Skin of body (tissue), 3 donors: ENCODE measurements at places on chromosomes 11 and 22. TPM values are rescaled to one million over a fixed set of nuclear protein-coding genes. Genes with fewer than 3 reads are reported as not detected.

Gene MFRP
- total RNA-seq, result 0.10 TPM

Gene ARHGAP8
- total RNA-seq, result 0.99 TPM

Gene BLID
- total RNA-seq, result 2.8 TPM

Gene TPBGL
- not detected for total RNA-seq

Gene CABP4
- 0.49 TPM for total RNA-seq

Gene ANO9
- 7.3 TPM for total RNA-seq

Gene RAB3IL1
- 11.1 TPM for total RNA-seq

Gene DAGLA
- 1.1 TPM for total RNA-seq

Gene CNGA4
- total RNA-seq, result 0.49 TPM

Gene SYT7
- 1.7 TPM for total RNA-seq

Gene OR10G6
- not detected for total RNA-seq

Gene MCHR1
- 0.39 TPM for total RNA-seq

Gene GSTT4
- total RNA-seq, result not detected
